ENCODE measurements at places on chromosomes 2 and 18.

- no peak for DNase-seq
These were observed 9.2 kb downstream of the G6PC2 start for GRCh38 chr2:168910330-168910729.

DNA sequence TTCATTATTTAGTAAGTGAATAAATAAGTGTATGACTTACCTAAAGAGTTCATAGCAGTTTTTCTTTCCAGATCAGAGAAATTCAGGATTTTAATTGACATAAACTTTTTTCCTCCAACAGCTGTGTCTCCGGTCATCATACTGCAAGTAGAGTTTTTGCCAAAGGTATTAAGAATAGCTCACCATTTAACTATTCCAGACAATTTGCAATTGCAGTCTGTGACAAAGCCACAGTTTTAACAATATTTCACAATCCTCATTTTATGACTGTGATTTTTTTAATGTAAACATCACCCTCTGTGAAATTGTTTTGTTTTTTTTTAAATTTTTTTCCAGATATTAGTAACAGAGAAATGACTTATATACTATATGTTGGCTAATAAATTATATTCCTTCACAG is 199.1 kb downstream of the TRIB2 start:
- no peak for DNase-seq

DNA sequence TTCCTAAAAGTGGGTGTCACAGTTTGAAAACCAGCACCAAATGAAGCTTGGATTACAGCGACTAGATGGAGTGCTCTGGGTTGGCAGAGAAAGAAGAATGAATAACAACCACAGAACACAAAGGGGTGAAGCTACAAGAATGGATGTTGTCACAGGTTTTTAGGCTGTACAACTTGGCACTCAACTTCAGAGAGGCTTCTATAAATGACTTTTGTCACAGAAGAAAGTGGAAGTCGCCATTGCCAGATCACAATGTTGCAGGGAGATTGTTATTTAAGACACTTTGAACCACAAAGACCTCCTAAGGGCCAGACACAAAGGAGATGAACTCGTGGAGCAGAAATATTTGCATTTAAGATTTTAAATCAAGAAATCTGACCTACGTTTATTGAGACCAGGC is 354.2 kb downstream of the CDH7 start:
- DNase-seq: no peak

DNA sequence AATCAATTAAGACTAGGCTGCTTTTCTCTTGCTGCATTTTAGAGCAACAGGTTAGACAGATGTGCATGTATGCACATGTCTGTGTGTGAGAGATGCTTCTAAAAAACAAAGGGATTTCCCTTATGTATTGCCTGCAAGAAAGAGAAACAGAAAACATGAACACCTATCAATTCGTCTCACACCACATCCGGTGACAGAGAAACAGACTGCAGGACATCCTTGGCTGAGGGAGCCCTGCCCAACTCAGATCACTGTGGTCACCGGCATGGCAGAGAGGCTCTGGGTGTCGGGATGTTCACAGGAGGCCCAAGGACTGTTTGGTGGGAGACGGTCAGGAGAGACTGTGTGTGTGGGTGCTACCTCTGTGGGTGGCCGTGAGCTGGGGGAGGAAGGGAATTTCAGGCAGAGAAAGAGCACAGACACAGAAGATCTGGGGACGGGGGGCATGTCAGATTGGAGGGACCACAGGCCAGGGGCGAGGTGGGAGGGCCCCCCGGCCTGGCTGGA is 24.9 kb downstream of the FHL2 start:
- DNase-seq: no peak

DNA sequence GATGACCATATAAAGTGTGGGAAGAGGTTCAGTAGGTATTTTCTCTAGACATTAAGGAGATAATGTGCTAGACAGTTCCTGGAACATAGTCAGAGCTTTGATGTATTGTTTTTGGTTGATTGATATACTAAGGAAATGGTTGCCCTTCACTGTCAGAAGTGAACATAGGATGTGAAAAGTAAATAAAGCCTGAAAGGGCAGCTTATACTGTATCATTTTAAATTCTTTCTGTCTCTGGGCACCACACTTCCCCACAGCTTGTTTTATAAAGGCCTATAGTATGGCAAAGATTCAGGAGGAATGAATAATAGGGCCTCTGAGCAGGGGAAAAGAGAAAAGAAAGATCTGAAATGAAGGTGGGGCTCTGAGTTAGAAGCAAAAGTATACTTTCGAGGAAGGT is 72.7 kb upstream of the ITPRID2 start:
- no peak for DNase-seq

GRCh38 chr18:47756364-47757016 is 174.0 kb downstream of the SMAD2 start:
- DNase-seq: no peak

GRCh38 chr18:6219116-6219717 is 195.5 kb downstream of the L3MBTL4 start:
- no peak for DNase-seq

GRCh38 chr2:208440716-208441115 is 34.1 kb downstream of the PTH2R start:
- DNase-seq: no peak

DNA sequence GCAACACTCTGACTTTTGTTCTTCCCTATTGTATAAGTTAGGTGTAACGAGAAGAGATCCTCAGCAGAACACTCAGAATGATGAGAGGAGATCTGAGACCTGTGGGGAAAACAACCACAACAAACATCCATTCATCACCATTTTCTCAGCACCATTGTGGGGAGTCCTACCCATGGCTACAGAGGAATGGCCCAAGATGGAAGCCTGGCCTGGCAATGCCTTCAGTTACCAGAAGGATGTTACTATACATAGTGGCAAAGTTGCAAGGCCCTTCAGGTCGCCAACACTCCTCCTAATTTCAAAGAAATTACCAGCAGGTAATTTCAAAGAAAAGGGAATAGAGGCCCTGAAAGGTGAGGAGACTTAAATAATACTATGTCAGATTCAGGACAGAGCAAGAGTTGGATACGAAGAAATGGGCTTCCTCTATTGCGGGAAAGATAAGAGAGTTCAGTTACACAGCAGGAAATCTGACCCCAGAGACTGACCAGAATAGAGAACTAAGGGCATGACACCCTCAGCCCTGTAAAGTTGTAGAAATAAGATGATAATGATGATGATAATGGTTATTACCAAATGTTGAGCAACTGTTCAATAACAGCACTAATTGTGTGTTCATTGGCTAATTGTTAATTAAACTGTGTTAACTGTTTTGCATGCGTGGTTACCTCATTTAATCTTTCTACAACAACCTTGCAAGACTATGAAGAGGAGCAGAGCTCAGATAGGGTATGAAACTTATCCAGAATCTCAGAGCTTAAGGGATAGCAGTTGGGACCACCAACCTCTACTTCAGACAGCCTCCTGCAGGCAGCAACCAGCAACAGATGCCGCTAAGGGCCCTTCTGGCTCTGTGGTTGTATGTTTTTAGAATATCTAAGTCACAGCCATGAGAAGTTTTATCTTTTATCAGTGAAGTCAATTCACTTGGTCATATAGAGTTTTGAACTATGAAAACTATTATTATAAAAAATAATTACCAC is 37.5 kb downstream of the DHRS9 start:
- DNase-seq: no peak

DNA sequence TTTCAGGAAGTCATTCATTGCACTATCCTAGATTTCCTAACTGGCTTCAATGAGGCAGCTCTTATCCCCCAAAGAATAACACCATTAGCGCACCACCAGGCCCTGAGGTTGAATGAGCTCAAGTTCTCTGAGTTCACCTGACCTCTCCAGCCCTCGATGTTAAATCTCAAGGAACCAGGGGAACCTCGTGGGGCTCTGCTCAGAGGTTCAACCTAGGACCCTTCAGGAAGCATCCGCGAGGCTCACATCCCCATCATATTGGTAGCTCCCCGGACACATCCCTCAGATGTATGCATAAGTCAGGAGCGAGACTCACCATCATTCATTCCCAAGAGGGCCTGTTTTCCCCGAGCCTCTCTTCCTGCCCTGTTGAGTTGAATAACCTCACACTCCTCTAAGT is 145.6 kb upstream of the KLHL29 start:
- DNase-seq: no peak

- DNase-seq: no peak
These were observed 52.0 kb downstream of the FEZ2 start for GRCh38 chr2:36545871-36546416.

- DNase-seq: no peak
These were observed 194.9 kb downstream of the LRATD1 start for GRCh38 chr2:14827226-14828023.

DNA sequence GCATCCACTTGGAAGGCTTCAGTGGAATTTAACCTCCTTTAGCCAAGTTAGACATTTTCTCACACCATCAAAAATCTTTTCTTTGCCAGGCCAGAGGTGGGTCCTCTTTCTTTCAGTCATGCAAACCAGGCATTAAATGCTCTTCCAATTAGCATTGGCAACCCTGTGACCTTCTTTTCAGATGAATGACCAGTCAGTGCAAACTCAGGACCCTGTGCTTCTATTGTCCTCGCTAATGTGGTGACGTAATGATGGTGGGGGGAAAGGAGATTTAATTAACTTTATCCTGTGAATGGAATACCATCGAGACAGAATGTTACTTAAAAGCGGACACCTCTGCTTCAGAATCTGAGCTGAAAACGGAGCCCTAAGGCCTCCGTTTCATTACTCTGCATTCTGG is 23.2 kb upstream of the STPG4 start:
- no peak for DNase-seq

- DNase-seq: no peak
These were observed 540.1 kb upstream of the ID2 start for GRCh38 chr2:8141780-8142179.

DNA sequence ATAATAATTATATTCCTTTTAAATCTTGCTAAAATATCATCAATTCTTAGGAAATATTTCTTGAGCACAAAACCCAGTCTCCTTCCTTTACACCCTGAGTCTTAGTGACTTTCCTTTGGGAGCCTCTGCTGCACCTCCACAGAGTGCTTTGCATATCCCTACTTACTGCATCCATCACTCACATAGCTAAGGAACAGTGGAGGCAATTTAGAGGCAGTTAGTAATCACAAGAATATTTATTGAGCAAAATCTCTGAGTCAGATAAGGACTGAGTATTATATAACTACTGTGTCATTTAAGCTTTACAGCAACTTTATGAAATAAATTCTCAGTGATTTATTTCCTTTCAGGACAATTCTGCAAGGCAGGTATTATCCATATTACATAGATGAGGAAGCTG is 327.7 kb downstream of the TMX3 start:
- no peak for DNase-seq

DNA sequence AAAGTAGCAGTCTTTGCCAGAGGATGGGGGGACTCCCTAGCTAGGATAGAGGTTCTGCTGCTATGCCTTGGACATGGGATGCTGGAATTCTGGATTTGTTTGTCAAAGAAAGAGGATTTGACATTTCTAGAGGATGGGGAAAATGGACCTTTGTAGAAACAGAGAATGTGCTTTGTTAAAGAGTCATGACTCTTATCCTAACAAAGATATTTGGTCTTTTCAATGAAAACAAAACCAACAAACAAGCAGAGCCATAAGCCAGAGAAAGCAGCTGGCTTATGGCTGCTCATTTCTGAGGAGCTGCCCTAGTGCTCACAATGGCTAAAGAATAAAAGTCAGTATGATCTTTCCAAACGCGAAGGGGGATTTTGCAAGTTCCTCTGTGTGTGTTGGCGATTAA is 40.8 kb upstream of the MAPRE2 start:
- DNase-seq: no peak

DNA sequence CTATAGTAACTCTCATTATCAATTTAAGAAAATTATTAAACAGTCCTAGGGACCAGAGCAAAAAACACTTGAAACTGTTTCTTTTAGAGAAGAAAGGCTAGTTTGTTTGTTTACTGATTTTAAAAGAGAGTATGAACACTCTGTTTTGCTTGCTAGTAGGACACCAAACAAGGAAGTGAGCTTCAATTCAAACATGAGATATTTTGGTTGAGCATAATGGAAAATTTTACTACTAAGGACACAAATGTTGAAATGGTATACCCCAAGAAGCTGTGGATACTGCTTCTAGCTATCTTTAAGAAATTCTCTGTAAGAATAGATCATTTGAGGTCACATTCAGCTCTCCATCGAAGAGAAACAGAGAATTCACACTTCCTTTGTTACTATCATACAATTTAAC is 216.3 kb upstream of the SMAD7 start:
- no peak for DNase-seq

DNA sequence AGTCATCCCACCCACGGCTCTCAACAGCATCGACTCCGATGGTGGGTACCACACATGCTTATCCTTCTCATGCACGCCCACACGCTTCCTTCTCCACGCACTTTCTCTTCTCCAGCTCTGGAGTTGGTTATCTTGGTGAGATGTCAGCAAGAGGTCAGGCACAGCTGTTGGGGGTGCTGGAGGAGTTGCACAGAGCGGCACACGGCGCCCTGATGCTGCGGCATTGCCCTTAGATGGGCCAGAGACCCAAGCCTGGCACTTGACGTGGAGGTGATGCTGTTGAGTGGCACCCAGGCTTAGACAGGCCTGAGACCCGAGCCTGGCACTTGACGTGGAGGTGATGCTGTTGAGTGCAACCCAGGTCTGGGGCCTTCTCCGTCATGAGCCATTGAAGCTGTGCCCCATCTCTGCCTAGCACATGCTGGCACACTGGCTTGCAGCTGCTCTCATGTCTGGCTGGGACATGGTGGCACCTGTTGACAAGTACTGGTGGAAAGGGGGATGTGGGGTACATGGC is 83.2 kb downstream of the DGKD start:
- DNase-seq: no peak

GRCh38 chr2:68829749-68830148 is 41.4 kb downstream of the BMP10 start:
- DNase-seq: no peak
